Fibroblast of skin of back (primary cell): ENCODE measurements at places on chromosomes 1 and 21.

DNA sequence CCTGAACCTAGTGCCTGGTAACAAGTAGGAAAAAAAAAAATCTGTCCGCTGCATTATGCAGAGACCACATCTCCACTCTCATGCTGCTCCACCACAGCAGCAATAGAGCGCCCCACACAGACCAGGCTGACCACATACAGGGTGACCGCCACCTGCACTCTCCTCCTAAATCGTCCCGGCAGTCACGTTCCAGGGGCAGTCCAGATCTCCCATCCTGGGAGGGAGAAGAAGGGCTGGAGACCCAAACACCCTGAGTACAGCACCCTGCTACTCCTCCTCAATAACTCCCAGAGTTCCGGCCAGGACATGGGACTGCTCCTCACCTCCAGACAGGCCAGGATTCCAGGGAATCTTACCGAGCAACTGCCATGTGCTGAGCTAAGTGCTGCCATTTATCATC is 15.3 kb downstream of the URB1 start:
- no peak for DNase-seq

GRCh38 chr1:59685101-59685500 is 129.6 kb upstream of the HOOK1 start:
- DNase-seq = no peak

DNA sequence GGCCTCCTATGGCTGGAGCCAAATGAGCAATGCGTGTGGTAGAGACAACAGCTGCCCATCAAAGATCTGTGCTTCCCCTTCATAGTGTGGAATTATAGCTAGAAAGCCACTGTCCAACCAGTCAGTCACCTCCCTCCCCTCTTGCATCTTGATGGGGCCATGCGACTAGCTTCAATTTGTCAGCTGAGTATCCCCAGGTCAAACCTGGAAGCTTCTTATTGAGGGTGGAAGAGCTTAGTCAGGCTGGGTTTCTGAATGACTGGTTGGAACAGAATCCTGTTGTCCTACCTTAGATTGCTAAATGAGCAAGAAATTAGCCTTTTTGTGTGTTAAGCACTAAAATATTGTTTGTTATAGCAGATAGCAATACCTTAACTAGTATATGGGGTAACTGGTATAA is 625.4 kb downstream of the PTPRC start:
- DNase-seq = no peak

GRCh38 chr1:33425900-33426299 is 5.0 kb downstream of the PHC2 start:
- DNase-seq = no peak

GRCh38 chr1:18283601-18284385 is 176.2 kb downstream of the IGSF21 start:
- DNase-seq = peak; percentile 1
